Activated CD4-positive, alpha-beta T cell treated with anti-CD3 and anti-CD28 coated beads for 4 hours (primary cell): ENCODE measurements at places on chromosomes 16 and 17.

- no peak for DNase-seq
Measured at GRCh38 chr17:79892457-79893241, 53.4 kb upstream of the CBX4 start.

DNA sequence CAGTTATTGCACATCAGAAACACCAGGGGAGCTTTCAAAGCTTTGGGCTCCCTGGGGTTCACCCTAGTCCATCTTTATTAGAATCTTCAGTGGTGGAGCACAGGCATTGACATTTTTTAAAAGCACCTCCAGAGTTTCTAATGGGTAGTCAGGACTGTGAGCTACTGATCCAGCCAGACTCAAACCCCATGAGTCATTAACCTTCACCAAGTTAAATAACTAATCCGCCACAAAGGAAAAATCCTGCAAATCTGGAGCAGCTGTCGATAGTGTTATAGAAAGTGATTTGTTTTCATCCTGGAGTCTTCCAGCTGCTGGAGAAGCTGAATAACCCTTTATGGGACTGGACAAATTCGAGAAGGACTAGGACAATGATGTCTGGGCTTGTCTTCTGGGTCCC lies 93.2 kb upstream of the PIRT start:
- DNase-seq, result no peak

DNA sequence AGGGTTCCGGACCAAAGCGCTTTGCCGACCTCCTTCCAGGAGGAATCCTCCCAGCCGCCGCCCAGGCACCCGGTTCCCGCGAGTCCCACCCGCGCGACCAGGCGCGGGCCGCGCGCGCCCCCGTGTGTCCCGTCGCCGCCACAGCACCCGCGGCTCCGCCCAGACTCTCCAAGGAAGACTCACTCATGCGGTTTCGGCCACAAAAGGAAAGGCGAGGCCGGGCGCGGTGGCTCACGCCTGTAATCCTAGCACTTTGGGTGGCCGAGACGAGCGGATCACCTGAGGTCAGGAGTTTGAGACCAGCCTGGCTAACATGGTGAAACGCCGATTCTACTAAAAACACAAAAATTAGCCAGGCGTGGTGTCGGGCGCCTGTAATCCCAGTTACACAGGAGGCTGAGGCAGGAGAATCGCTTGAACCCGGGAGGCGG lies 3.5 kb upstream of the PKMYT1 start:
- peak; percentile 59 for DNase-seq

DNA sequence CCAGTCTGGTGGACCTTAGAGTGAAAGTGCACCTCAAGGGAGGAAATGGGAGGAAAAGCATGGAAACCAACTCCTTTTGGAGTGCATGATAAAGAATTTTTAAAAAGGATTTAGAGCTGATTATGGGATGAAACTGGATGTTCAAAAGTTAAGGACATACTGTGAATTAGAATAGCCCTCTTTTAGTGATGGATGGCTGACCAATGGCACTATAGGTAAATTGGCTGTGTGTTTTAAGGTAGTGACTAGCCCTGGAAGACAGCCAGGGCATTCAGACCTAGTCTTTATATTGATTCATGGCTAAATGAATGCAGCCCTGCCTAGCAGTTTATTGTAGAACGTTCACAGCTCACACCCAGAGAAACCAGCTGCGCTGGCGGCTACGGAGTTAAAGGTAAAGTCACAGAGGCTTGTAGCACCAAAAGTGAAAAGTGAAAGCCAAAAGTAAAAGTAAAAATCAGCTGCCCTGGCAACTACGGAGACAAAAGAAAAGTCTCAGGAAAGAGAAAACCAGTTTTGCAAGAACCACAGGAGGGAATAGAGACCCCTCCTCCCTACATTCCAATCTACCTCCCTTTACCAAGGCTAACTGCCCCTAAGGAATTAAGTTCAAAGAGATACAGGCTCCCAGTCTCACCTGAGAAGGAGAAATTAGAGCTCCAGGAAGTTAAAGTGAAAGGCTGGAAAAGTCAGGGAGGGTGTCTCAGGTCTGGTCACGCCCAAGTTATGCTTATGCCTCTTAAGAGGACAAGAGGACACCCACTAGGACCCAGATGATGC lies 21.8 kb downstream of the ACSM1 start:
- DNase-seq, result peak; percentile 8

- DNase-seq, result no peak
Measured at GRCh38 chr16:67169642-67170167, 633 bp upstream of the NOL3 start.

DNA sequence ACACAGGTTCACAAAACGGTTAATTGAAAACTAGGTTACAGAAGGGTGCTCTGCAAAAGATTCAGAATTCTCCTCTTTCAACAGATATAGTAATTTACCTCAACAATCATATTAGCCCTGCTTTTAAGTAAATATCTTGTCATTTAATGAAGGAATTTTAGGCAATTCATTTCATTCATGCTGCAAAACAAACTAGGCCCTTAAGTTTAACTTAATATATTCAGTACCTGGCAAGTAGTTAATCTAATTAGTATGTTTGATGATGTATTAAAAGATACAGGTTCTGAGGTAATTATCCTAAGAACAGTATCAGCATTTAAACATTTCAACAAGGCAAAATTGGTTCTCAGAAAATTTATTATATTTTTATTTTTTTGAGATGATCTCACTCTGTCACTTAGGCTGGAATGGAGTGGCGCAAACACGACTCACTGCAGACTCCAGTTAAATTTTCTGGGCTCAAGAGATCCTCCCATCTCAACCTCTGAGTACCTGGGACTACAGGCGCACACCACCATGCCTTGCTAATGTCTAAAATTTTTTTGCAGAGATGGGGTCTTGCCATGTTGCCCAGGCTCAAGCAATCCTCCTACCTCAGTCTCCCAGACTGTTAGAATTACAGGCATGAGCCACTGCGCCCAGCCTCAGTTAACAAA lies 44.9 kb downstream of the SMURF2 start:
- no peak for DNase-seq

- DNase-seq, result peak; percentile 71
Measured at GRCh38 chr17:77127735-77128361, 12.9 kb upstream of the SEC14L1 start.

GRCh38 chr17:60901242-60901641 lies 223.6 kb downstream of the BCAS3 start:
- DNase-seq, result no peak

- DNase-seq, result no peak
Measured at GRCh38 chr16:73190688-73191659, 143.0 kb upstream of the ZFHX3 start.

- no peak for DNase-seq
Measured at GRCh38 chr17:3565143-3565542, 7.5 kb upstream of the TRPV3 start.

GRCh38 chr17:80953471-80954315 lies 37.9 kb upstream of the CHMP6 start:
- DNase-seq, result no peak

- no peak for DNase-seq
Measured at GRCh38 chr17:35127751-35128514, 6.5 kb downstream of the FNDC8 start.

- no peak for DNase-seq
Measured at GRCh38 chr16:63283721-63284120, 1247.5 kb upstream of the CDH8 start.

- no peak for DNase-seq
Measured at GRCh38 chr17:77572851-77573250, 385.7 kb upstream of the TNRC6C start.

DNA sequence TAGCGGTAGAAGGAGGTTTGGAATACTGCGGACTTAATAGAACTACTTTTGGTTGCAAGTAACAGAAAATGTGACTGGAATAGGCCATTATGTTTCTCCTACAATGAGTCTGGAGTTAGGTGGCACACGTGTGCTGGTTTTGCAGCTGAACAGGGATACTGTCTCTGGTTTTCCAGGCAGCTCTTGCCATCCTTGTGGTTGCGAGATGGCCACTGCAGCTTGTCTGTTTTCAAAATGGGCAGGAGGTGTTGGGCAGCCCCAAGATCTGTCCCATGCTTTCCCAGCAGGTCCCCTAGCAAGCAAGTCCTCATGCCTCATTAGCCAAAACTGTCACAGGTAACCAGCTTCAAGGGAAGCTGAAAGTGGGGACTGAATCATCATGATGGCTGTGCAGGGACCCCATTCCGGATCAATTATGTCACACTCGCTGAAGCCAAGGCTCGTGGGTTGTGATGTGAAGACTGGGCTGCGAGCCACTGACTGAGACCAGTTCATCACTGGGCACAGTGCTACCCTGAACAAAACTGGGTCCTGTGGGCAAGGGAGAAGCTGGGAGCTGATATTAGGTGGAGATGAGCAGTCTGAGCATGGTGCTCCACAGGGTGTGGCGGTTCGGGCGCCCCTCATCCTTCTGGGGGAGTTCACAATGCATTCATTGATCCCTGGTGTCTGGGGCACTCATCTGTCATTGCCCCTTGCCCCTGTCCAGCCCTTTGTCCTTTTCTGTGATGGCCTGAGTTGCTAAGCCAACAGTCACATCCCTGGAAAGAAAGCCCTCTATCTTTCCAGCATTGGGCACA lies 82.1 kb downstream of the KSR1 start:
- no peak for DNase-seq
